ENCODE measurements at places on chromosomes 5 and 9. TPM values are rescaled to one million over a fixed set of nuclear protein-coding genes. Genes with fewer than 3 reads are reported as not detected.
A peak's percentile ranks its signal among the peaks of the same experiment; 100 is the strongest.

Gene ADGRD2
- total RNA-seq: not detected

Gene EIF4EBP3
- total RNA-seq: 12.6 TPM

- DNase-seq: no peak
These were observed 460.7 kb upstream of the MEF2C start for GRCh38 chr5:89343666-89344065.

Gene WNT8A
- total RNA-seq: not detected

DNA sequence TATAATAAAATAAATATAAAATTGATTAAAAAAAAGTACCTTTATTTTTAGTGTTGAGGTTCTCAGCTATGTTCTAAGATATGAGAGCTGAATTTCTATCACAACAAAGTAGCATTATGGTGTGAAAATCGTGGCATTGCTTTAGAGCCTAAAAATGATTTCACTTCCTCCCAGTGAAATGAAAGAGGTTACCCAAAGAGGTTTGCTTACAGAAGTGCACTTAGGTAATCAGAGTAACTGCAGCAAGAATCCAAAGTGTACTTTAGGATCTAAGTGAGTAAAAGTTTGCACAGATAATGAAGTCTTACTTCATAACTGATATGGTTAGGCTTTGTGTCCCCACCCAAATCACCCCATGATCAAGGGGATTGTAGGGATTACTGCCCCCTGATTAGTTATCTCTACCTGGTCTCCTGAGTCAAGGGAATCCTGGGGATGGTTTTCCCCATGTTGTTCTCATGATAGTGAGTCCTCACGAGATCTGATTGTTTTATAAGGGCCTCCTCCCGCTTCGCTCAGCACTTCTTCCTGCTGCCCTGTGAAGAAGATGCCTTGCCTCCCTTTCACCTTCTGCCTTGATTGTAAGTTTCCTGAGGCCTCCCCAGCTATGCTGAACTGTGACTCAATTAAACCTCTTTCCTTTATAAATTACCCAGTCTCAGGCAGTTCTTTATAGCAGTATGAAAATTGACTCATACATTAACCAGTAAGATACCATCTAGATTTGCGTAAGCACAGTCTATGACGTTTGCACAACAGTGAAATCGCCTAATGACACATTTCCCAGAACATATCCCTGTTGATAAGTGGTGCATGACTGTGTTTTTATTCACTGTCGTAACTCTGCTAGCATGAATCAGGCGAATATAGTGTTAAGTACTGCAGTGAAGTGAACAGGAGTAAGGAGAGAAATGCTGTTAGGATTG is 40.3 kb upstream of the LRRC70 start:
- DNase-seq: no peak

Gene NEUROG1
- not detected for total RNA-seq

GRCh38 chr5:80837679-80838078 is 122.5 kb upstream of the RASGRF2 start:
- DNase-seq: no peak

GRCh38 chr5:142012186-142012785 is 541 bp downstream of the GNPDA1 start:
- DNase-seq: peak; percentile 81

- DNase-seq: no peak
These were observed 545 bp downstream of the HMGCS1 start for GRCh38 chr5:43312699-43313034.

Data from sciatic nerve (tissue), 2 donors.